Cerebellum (tissue), 4 donors: ENCODE measurements at places on chromosomes 1 and 21. TPM values are rescaled to one million over a fixed set of nuclear protein-coding genes. Genes with fewer than 3 reads are reported as not detected.
A peak's percentile ranks its signal among the peaks of the same experiment; 100 is the strongest.

DNA sequence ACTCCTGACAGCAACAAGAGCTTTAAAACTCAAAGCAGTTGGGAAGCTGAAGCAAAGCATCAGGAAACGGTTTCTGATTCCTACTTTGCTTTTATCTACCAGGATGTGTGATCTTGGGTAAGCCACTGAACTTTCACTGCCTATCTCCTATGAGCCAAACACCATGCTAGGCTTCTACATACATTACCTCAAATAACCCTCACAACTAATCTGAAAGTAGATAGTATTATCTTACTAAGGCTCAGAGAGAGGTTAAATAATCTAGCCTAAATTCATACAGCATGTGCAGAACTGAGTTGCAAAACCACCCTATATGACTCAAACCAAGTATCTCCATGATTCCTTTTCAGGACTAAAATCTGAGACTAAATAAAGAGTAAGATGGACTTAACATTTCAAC, 83.8 kb downstream of the EVI5 start:
- no peak for DNase-seq

GRCh38 chr1:182484067-182484466, 34.1 kb downstream of the RGSL1 start:
- DNase-seq, result no peak

GRCh38 chr1:117061986-117062415, 1.9 kb downstream of the TTF2 start:
- DNase-seq, result no peak

- DNase-seq, result no peak
Measured at GRCh38 chr1:51491166-51491981, 27.7 kb downstream of the EPS15 start.

DNA sequence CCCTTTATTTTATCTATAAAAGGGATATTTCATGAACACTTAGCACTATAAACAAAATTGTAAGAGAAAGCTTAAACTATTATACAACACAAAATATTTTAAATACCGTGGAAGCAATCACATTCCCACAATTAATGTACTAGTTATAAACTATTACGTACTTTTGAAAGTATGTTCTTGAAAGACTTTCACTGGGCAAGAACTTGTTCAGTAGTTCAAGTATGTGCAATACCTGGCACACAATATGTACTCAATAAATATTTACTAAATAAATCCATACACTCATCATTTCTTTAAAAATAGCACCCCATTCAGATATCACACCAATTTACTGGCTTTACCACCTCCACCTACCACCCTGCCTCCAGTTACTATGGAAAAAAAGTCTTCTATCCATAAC, 12.6 kb upstream of the FMO2 start:
- DNase-seq, result no peak

- DNase-seq, result no peak
Measured at GRCh38 chr1:170494369-170494768, 37.6 kb upstream of the GORAB start.

DNA sequence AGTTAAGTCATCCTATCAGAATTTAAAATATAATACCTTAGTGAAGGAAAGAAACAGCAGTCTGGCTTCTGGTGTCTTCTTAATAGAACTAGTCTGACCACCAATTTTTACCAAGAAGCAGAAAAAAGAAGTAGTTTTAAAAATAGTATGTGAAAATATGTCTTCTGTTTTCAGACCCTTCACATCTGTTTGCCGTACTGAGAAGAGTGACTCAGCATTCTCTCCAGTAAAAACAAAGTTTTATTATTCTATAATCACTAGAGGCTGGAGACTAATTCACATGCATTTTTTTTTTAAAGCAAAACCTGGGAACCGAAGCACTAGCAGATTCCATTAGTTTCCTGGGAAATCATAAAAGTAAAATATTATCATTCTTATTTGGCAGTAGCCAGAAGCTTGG, 163.8 kb downstream of the COL24A1 start:
- DNase-seq, result no peak

DNA sequence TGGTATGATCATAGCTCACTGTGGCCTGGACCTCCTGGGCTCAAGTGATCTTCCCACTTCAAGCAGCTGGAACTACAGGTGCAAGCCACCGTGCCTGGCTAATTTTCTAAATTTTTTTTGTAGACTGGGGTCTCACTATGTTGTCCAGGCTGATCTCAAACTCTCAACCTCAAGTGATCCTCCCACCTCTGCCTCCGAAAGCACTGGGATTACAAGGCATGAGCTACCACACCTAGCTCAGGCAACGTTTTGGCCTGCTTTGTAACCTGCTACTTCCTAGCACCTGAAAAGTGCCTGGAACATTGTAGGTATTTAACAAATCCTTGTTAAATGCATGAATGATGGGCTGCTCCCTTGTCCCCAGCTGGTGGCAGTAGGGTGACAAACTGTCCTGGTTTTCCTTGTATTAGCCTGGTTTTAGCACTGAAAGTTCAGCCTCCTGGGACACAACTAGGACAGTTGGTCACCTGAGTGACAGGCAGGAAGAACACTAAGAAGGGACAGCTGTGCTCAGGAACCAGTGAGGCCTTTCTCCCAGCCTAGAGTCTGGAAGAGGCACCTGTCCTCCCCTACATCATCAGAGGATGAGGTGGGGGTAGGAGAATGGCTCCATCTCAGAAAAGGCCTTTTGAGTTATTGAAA, 88.5 kb upstream of the CD34 start:
- DNase-seq, result no peak

GRCh38 chr1:99365141-99365540, 100.8 kb downstream of the PLPPR4 start:
- DNase-seq, result no peak

DNA sequence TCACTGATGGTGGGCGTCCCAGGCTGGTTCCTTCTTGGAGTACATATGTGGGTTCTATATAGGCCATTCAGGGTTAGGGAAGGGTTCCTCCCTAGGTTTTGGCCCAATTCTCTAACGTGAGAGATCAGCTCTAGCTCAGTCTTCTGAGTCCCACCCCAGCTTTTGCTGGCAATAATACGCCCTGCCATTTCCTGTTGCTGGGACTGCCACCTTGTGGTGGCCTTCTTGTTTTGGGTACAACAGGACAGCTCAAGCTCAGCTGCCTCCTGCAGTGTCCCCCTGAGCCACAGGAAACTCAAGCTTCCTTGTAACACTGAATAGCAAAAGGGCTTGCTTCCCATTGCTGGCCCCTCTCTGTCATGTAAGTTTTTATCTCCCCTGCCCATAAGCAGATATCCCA, 77.8 kb downstream of the BACH1 start:
- no peak for DNase-seq

DNA sequence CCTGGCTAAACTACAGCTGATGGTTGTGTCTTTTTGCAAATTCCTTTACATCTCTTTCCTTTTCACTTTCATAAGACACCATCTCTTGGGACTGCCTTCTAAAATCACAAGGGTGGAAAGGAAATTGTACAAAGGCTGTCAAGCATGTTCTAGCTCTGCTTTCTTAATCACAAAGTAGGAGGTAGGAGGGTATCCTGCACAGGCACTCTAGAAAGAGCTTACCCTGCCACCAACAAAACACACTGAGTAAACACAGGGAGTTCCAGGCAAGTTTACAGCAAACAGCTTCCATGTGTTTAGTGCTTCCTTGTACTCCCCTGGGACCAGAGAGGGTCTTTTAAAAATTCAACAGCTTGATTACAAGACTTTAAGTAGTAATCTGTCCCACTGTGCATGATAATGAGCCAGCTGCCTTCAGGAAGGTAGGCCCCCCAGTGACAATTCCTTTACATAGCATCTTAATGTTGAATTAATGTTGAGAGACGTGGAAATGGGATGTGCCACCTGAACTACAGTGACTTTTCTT, 2.4 kb downstream of the PLPP3 start:
- no peak for DNase-seq

GRCh38 chr1:59672851-59673572, 141.7 kb upstream of the HOOK1 start:
- no peak for DNase-seq

GRCh38 chr1:109192433-109192832, 21.3 kb upstream of the SARS1 start:
- DNase-seq, result no peak

GRCh38 chr1:212699104-212699624, 476 bp downstream of the BATF3 start:
- DNase-seq, result no peak

- DNase-seq, result no peak
Measured at GRCh38 chr1:160407839-160408801, 7.8 kb downstream of the VANGL2 start.

DNA sequence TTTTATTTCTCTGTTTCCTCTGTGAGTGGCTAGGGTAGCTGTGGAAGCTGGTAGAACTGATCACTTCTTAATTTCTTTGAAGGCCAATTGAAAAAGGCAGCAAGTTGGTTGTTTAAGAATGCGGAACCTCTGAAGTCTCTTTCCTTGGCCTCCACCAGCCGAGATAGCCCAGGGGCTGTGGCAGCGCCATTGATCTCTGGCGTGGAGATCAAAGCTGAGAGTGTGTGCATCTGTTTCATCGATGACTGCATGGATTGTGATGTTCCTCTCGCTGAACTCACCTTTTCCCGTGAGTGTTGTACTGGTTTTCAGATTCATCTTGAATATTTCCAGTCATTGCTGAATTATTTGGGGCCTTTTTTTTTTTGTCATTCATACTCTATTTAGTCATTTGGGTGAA, 97.7 kb downstream of the VPS13D start:
- DNase-seq, result no peak

DNA sequence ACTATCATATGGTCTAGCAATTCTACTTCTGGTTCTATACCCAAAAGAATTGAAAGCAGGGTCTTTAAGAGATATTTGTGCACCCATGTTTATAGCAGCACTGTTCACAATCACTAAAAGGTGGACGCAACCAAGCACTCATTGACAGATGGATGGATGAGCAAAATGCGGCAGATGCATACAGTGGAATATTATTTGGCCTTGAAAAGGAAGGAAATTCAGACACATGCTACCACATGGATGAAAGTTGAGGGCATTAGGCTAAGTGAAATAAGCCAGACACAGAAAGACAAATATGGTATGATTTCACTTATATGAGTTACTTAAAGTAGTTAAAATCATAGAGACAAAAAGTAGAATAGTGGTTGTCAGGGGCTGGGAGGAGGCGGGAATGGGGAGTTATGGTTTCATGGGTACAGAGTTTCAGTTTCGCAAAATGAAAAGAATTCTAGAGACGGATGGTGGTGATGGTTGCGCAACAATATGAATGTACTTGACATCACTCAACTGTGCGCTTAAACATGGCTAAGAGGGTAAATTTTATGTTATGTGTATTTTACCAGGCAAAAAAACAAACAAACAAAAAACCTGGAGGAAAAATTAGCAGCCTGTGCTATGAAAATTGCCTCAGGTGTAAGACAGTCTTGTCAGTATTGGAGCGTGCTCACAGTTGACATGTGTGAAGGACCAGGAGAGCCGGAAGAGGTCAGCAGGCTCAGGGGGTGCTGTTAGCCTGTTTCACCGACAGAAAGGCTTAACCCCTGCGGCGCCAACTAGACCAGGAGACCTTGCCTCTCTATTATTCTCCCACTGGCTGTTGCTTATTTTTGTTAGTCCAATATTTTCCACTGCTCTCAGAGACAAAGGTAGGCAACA, 26.5 kb downstream of the CD247 start:
- DNase-seq, result no peak

DNA sequence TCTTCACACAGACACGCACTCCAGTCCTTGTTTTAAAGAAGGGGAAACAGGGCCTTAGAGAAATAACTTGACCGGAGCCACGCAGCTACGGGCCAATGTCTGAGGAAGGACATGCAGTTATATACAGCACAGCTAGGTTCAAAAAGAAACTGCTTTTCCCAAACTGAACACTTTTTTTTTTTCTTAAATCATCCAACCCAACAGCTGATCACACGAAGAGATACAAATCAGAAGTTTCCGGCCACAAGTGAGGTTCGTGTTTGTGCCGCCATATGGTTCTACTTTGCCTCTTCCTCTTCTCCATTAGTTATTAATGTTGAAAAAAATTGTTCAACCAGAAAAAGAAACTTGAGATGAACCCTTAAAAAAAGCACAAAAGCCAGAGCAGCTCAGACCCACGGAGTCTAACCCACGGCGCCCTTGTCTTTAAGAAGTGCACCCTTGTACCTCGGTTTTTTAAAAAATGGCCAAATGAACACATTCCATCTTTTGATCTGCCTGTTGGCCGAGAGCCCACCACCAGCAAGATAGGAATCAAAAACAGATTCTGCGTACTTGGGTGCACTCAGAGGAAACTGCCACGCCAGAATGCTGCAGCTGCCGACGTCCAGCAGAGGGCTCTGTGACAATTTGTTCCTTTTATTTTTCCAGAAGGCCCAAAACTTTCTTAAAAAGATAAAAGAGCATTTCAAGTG, 78.9 kb downstream of the SLC66A1 start:
- peak; percentile 50 for DNase-seq

DNA sequence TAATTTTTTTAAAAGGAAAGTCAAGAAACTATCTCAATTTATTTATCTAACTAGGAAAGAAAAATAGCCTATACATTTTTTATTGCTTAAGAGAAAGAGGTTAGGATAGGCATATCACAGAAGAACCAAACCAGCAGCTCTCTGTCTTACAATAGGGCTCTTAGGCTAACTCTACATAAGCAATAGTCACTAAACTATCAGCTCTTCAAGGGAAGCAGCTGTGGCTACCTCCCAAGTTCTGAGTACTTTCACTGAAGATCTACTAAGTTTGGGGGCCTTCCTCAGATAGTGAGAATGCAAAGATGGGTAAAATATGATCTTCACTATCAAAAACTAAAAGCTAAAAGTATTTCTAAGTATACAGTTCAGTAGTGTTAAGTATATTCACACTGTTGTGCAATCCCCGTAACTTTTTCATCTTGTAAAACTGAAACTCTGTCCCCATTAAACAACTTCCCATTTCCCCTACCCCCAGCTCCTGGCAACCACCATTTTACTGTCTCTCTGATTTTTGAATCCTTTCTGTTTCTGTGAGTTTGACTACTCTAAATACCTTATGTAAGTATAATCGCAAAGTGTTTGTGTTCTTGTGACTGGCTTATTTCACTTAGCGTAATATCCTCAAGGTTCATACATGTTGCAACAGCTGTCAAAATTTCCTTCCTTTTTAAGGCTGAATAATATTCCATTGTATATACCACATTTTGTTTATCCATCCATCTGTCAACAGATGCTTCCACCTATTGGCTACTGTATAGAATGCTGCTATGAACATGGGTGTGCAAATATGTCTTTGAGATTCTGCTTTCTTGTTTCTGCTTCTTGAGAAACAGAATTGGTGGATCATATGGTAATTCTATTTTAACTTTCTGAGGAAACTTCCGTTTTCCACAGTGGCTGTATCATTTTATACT, 73.3 kb downstream of the ACBD6 start:
- DNase-seq, result no peak

DNA sequence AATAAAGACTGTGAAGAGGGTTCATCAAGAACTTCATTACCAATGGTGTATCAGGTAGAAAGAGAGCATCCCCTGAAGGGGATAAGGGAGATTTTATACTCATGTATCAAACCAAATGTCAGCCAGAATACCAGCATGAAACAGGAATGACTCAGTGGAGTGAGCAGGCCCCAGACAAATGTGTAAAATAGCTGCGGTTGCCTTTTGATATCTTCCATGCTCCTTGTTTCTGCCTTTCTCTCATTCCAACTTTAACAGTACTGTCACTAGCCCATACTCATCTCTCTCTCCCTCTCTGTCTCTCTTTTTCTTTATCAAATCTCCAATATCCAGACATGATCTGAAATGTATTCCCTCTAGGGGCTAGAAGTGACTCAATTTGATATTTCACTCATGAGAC, 47.8 kb downstream of the GPR88 start:
- DNase-seq, result no peak

The MSH4 gene
- total RNA-seq, result 0.73 TPM

The FOXO6 gene
- 1.3 TPM for total RNA-seq

The DSTYK gene
- total RNA-seq, result 23.3 TPM

The ACTN2 gene
- 4.0 TPM for total RNA-seq

The CHODL gene
- total RNA-seq, result 20.8 TPM

The DNAH14 gene
- 72.0 TPM for total RNA-seq

The SPRR1A gene
- total RNA-seq, result not detected

The LCE1D gene
- not detected for total RNA-seq

The PTGS2 gene
- total RNA-seq, result 3.4 TPM

The PROX1 gene
- 12.4 TPM for total RNA-seq
